ENCODE measurements at places on chromosomes 4 and X.
A peak's percentile ranks its signal among the peaks of the same experiment; 100 is the strongest.

DNA sequence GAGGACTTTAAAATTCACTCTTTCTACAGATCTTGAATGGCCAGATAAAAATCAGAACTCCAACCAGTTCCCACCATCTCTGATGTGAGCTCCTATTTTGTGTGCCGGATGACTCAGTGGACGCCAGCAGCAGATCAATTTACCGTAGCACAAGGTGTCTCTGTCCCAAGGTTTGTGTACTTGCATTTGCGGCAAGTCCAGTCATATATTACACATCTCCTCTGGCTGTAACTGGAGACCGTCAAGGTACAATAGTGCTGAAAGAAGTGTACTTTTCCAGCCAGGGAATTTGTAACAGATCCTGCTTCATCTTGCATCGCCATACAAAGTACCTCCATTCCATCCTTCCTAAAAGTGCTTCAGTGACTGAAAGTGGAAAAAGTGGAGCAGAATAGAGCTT, 108.2 kb upstream of the SORBS2 start:
- DNase-seq: no peak

- no peak for DNase-seq
Observed at GRCh38 chr4:79512363-79512762, 104.3 kb upstream of the GK2 start.

DNA sequence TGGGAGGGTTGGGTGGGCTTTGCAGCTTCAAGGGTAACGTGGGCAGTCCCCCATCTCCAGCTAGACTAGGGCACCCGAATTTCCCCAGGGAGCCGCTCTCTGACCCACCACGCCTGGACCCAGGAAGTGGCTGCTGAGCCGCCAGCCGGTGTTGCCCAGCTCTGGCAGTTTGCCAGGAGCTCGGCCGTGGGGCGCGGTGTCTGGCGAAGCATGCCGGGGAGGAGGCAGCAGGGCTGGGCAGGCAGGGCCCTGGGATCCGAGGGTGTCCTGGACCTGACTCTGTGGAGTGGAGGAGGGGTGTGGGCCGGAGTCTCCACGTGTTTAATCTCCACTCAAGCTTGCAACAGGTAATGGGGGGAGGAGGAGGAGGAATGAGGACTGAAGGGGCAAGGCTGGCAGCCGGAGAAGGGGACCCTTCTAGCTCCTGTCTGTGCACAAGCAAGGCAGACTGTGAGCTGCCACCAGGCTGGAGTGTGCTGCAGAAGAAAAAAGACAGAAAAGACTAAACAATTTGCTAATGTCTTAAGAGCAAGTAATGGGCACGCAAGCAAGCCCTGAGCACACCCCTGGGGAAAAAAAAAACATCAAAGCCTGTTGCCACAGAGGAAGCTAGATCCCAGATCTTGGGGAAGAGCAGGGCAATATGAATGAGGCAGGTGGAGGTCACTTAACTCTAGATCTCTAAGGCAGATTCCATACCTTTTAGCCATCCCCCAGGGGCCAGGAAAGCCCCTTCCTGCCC, 2.4 kb downstream of the LONRF3 start:
- no peak for DNase-seq

GRCh38 chrX:72018277-72019112, 107.8 kb downstream of the NHSL2 start:
- peak; percentile 91 for DNase-seq
